ENCODE measurements at places on chromosomes 6 and 20.

DNA sequence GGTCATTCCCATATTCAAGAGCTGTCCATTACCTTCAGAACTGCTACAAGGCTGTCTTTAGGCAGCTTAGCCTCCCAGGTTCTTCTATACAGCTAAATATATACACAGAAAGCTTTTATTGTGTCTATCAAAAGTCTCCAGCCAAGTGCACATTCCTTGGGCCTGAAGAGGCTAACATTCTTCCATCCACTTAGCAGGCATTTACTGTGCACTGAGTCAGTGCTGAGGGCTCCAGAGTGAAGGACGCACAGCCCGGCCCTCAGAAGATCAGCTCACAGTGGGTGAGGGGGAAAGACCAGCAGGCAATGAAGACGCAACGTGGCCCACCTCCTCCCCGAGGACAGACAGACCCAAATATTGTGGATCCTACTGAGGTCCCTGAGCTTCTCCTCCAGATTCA, 569.9 kb downstream of the CDH26 start:
- no peak for DNase-seq

DNA sequence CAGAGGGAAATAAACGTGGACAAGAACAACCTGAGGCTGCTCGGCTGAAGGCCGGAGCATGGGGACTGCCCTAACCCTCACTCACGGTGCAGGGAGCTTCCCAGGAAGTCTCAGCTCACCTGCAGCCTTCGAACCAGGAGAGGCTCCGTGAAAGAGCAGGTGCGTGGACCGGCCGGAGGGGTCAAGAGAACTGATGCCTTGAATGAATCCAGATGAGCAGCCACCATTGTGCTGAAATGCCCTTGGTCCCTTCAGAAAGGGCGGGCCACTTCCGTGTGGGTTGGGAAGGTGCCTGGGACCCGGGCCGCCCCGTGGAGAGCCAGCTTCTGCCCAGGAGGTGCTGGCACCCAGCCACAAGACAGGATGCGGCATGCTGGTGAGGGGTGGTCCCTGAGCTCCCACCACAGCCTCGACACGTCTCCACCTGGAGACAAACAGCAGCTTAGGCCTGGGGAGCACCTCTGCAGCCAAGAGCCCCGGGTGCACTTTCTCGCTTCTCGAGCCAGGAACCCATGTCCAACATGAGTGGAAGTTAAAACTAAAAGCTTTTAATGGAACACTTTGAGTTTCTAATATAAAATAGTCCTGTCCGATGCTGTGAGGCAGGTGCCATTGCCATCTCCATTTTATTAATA, 83.5 kb downstream of the TTLL2 start:
- no peak for DNase-seq

GRCh38 chr6:8710668-8711431, 275.5 kb upstream of the SLC35B3 start:
- no peak for DNase-seq

GRCh38 chr20:51695574-51696303, 72.5 kb downstream of the ATP9A start:
- no peak for DNase-seq

DNA sequence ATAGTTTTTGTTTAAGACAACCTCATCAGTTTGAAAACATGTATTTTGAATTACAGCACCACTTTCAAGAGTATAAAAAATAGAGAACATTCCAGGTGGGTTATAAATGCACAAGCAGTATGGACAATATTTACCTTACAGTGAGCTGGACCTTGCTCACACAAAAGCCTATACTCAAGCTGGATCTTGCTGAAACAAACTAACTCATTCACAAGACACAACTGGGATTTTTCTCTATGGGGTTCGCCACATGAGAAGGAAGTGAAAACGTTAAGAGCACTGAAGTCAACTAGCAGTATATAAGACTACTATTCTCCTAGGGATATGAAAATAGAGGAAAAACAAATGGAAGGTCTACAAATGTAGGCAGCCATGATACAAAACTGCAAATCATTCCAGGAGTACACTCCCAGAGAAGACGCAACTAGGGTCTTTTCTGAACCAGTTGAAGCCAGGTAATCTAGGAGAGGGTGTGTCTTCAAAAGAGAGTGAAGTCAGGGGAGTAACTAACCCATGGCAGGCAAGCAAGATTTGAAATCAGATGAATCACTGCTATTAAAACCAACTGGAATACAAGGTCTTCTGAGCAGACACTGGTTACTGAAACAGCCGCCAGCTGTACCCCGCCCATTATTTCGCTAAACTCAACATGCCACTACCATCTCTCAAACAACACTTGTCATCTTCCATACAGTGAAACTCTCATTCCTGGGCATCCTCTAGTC, 26.5 kb downstream of the STAU1 start:
- DNase-seq: no peak
